ENCODE measurements at places on chromosomes 2 and 18. TPM values are rescaled to one million over a fixed set of nuclear protein-coding genes. Genes with fewer than 3 reads are reported as not detected.

GRCh38 chr18:23450022-23450421 is 3.1 kb upstream of the RIOK3 start:
- DNase-seq = no peak

DNA sequence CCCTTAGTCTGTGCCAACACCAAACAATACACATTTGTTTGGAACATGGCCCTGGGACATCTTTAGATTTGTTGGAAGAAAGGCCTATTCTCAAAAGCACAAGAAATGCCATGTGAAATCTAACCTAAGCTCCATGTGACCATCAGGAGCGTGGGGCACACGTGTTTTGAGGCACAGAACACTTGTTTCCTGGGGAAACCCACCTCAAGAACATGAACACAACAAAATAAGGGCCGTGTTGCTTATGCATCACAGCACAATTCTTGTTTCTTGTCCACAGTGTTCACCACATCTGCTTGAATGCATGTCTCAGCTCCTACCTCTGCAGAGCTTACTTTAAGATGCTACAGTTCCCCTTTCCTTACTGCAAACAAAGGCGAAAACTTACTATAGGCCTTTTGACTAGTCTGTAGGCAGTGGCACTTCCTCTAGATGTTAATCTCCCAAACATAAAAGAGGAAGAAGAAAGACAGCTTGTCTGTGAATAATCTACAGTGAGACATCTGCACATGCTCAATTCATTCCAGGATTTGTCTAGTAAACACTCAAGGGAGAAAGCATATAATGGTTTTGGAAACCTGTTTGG is 165.0 kb downstream of the ANKRD44 start:
- no peak for DNase-seq

HMSD gene
- polyA plus RNA-seq = 1.1 TPM

DNA sequence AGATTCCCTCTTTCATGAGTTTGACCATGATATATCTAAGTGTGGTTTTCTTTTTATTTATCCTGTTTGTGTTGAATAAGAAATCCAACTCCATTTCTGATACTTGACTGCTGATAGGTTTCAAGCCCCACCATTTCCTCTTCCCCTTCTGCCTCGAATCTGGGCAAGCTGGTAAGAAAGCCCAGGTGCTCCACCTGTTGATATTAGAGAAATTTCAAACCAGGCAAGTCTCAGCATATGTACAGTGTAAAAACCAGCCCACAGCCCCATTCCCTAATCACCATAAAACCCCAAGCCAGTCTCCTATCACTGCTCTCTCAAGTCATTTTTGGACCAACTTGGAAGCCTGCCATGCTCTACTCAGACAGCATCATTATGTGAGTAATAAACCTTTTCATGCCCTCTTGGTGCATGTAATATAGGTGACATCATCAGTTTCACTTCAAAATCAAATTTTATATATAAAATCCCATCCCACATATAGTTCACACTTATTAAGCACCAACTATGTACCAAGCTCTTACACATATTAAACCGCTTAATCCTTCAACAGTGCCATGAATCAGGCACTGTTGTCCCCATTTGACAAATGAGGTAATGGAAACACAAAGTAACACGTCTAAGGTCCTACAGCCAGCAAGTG is 46.6 kb downstream of the SMAD2 start:
- DNase-seq = no peak

- no peak for DNase-seq
Observed at GRCh38 chr2:239853121-239853520, 172.0 kb downstream of the NDUFA10 start.

DPP4 gene
- 136 TPM for polyA plus RNA-seq

- no peak for DNase-seq
Observed at GRCh38 chr2:10478916-10479315, 30.8 kb upstream of the ODC1 start.

- no peak for DNase-seq
Observed at GRCh38 chr2:174330945-174331594, 3.7 kb upstream of the SP9 start.

NDC80 gene
- 28.6 TPM for polyA plus RNA-seq

DNA sequence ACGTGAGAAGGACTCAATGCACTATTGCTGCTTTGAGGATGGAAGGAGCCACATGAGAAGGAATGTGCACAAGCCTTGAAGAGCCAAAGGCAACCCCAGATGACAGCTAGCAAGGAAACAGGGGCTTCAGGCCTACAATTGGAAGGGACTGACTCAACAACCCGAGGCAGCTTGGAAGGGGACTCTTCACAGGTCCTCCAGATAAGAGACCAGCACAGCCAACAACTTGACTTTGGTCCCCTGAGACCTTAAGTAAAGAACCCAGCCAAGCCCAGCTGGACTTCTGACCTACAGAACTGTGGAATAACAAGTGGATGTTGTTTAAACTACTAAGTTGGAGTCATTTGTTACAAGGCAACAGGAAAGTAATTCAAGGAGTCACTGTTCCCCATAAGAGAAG is 277.2 kb downstream of the SUCLG1 start:
- no peak for DNase-seq

GRCh38 chr18:79343567-79344207 is 52.0 kb upstream of the NFATC1 start:
- no peak for DNase-seq

SH2D6 gene
- polyA plus RNA-seq = 1.5 TPM

- no peak for DNase-seq
Observed at GRCh38 chr2:148987286-148987685, 51.2 kb upstream of the LYPD6B start.

E2F6 gene
- 24.4 TPM for polyA plus RNA-seq

AQP12A gene
- 0.60 TPM for polyA plus RNA-seq

Measured in left renal pelvis (tissue), 4 donors.